ENCODE measurements at places on chromosomes 4 and X. TPM values are rescaled to one million over a fixed set of nuclear protein-coding genes. Genes with fewer than 3 reads are reported as not detected.

The VSIG1 gene
- not detected for total RNA-seq

The RHOXF1 gene
- not detected for total RNA-seq

The FAM9A gene
- total RNA-seq, result not detected

The FBXW7 gene
- total RNA-seq, result 73.6 TPM

The GLRA2 gene
- total RNA-seq, result not detected

The MAGEB1 gene
- not detected for total RNA-seq

The SLC25A4 gene
- 6.4 TPM for total RNA-seq

Data from hair follicle dermal papilla cell (primary cell).